ENCODE measurements at places on chromosomes 12 and 14. TPM values are rescaled to one million over a fixed set of nuclear protein-coding genes. Genes with fewer than 3 reads are reported as not detected.
A peak's percentile ranks its signal among the peaks of the same experiment; 100 is the strongest.

- DNase-seq, result no peak
Observed at GRCh38 chr12:64700532-64700931, 58.7 kb downstream of the GNS start.

- no peak for DNase-seq
Observed at GRCh38 chr12:34297126-34297789, 275.0 kb downstream of the ALG10 start.

DNA sequence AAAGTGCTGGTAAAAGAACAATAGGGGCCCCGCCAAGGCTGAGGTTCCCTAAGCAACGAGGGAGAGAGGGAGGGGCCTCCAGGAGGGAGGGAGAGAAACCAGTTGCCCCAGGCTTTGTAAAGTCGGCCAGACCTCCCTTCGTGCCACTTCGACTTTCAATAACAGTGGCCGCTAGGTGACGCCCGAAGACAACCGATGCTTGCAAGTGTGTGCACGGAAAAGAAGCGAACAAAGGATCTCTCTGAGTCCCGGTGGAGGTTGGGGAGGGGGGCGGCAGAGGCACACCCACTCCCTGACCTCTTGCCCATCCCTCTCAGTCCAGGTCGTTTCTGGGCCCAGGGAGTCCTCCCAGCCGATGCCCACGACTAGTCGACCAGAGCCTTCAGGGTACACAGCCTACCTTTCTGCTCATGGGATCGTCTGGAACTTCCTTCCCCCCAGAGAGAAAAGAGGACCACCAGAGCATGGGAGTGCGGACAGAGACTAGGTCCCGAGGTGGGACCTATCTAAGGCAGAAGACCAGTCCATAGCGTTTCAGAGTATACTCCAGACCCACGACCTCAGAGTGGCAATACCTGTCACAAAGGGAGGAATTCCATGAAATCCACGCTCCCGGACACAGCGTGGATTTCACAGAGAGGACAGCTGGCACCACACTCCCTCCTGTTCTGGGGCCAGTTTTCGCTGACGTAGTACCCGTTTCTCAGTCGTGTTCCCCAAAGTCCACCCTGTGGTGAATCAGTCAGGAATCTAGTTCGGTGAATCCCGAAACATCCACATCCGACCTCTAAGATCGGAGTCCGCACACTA is 262.7 kb upstream of the ALG10B start:
- DNase-seq, result no peak

GRCh38 chr12:114405519-114406271 is at the start of gene TBX5:
TSS of gene TBX5 (minus strand) at chr12:114406144. CDS start at chr12:114403898, 2,246 bp downstream.
- DNase-seq, result no peak

DNA sequence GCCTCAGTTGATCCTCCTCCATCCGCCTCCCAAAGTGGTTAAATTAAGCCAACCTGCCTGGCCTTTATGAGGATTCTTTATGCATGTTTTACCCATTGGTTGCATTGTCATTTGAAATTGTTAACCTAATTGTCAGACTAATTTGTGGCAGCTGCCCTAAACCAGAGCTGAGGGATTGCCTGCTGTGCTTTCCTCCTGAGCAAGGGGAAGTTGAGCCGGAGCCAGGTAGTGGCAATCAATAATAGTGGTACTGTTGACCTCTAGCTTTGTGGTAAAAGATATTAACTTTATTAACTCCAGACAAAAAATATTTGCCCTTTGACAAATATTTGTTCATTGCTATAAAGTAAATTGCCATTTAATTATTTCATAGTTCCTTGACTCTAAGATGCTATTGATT is 5.6 kb upstream of the HEBP1 start:
- DNase-seq, result no peak

DNA sequence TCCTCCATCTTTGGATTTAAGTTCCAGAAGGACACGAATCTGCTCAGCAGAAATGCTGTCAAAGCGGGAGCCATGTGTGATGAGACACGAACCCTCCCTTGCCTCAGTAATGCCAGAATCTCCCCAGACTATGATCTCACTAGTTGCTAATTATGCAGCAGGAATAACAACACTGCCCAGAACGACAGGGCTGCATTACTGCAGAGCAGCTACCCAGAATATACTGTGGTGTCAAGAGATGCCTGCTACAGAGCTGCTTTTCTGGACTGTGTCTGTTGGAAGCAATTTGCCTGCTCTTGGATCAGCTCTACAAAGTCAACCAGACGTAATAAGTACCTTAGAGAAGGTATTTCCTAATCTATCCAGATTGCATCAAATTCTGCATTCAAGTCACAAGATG is 5.5 kb downstream of the CSRNP2 start:
- no peak for DNase-seq

- DNase-seq, result peak; percentile 22
Observed at GRCh38 chr14:76644855-76645518, 116.3 kb upstream of the VASH1 start.

GRCh38 chr12:130847112-130847511 is 8.1 kb upstream of the STX2 start:
- no peak for DNase-seq

- DNase-seq, result no peak
Observed at GRCh38 chr14:58747181-58747580, 109.4 kb downstream of the DACT1 start.

DNA sequence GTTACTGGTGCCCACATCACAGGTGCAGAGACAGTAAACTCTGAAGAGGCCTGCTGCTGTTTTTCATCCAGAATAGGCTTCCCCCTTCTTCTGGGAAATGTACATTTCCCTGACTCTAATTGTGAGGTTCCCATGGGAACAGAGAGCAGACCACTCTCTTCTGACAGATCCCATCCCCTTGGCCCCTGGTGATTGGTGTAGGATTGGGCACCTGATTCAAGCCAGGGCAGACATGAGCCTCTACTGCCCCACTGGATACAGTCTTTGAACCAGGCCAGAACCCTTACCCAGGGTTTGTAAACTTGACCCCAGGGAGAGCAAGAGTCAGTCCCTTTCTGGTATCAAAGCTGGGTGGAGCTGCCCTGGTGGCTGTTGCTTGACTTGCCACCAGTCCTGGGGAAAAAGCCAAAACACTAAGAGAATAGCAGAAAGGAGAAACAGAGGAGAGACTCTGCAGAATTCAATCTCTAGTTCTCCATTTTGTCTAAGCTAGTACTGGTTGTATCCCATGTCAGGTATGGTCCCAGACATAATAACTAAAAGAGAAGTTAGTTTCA is 14.8 kb upstream of the NFYB start:
- no peak for DNase-seq

- DNase-seq, result no peak
Observed at GRCh38 chr12:95241761-95242506, 24.3 kb downstream of the VEZT start.

DNA sequence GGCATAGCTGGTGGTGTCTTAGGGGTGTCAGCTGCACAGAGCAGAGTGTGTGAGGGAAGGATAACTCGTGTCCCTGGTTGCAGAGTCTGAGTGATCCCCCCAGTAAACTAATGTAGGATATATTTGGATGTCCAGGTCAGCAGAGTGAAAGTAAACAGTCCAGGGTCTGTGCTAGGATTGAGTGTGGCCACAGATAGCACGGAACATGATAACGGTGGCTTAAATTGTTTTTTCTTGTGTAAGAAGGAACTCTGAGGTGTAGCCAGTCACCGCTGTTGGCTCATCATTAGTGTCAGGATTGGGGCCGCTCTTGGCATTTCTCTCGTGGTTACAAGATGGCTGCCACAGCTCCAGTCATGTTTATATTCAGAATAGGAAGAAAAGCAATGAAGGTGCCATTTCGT is 97.3 kb downstream of the DERA start:
- DNase-seq, result no peak

GRCh38 chr12:28192125-28192524 is 1.9 kb downstream of the CCDC91 start:
- DNase-seq, result no peak

DNA sequence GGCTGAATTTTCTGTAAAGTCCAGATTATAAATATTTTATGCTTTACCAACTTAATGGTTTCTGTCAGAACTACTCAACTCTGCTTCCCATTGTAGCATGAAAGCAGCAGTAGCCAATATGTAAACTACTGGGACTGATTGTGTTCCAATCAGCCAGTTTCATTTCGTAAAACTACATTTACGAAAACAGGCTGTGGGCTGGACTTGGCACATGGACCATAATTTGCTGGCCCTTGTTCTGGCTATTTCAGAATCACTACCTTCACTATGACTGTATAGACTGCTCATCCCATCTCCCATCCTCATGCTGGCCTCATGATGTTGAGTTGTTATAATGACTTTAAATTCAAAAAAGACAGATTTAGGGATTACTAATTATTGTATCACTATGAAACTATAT is 38.7 kb downstream of the FAR2 start:
- no peak for DNase-seq

DNA sequence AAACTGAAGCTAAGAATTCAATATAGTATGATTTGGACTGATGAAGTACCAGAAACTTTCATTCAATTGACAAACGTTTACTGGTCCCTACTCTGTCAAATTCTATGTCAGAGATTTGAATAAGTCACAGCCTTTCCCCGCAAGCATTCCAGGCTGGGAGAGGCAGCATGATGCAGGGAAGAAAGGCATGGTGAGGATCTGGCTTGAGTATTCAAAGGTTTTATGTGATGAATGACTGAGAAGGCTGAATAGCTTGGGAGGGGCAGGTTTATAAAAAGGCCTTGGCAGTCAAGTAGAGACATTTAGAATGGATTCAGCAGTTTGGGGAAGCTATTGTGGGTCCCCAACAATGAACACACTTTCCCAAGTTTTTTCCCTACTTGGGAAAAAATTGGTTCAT is 431.8 kb downstream of the DPF3 start:
- no peak for DNase-seq

- no peak for DNase-seq
Observed at GRCh38 chr14:96011131-96011530, 28.0 kb upstream of the C14orf132 start.

- DNase-seq, result no peak
Observed at GRCh38 chr12:119082016-119082415, 96.7 kb upstream of the HSPB8 start.

GRCh38 chr14:87869619-87870583 is 123.1 kb downstream of the GALC start:
- DNase-seq, result no peak

DNA sequence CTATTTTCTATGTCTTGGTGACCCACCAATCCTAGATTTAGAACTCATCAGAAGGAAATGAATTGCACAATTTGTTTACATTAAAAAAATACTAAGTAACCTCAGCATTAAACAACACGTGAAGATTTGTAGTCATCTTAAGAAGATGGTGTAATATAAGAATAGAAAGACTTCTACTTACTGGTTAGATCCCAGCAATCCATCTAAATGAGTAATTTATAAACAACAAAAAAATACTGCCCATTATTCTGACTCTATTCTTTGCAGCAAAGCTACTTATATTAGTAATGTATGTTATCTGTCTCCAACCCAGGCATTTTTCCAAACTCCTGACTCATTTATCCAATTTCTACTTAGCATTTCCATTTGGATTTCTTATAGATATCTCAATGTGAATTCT is 67.8 kb downstream of the CD163L1 start:
- no peak for DNase-seq

DNA sequence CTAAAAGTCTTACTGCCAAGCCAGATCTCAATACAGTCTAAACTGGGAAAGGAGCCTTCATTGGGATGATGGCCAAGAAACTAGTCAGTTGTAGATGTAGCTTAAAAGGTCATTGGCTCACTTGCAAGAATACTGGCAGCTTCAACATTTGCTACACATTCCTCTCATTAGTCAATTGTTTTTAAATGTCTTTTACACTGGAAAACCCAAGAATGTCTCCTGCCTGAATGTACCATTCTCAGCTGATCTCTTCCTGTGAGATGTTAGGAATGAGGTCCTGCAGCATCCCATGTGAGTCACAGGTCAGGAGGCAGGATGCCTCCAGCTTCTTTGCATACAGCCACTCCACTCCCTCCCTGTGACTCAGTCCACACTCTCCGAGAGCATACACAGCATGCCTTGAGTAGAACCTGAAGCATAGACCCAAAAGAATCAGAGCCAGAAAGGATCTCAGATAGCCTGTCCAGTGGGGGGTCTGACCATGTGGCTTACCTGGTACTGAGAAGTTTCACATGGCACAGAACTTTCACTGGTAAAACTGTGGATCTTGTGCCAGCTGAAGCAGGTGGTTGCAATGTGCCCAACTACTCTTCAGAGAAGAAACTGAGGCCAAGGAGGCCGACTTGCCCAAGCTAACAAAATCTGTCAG is 56.0 kb upstream of the HECTD1 start:
- no peak for DNase-seq

GRCh38 chr14:93003945-93004698 is 81.2 kb downstream of the CHGA start:
- no peak for DNase-seq

GRCh38 chr14:90168425-90169105 is 87.8 kb upstream of the PSMC1 start:
- DNase-seq, result no peak

- DNase-seq, result no peak
Observed at GRCh38 chr14:49424436-49425331, 161.5 kb downstream of the RPS29 start.

DNA sequence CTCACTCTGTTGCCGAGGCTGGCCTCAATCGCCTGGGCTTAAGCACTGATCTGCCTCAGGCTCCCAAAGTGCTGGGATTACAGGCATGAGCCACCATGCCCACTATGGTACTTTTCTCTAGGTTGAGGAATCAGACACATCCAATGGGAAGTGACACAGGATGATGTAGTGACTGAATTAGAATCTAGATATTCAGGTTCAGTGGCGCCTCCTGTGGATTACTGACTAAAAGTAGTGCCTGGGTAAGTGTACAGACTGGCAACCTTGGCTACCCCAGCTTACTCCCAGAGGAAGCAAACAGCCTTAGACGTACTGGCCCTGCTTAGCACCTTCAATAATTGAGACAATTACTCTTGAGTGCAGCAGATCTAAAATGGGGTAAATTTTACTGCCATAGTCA is 22.8 kb downstream of the GALNT8 start:
- DNase-seq, result no peak

DNA sequence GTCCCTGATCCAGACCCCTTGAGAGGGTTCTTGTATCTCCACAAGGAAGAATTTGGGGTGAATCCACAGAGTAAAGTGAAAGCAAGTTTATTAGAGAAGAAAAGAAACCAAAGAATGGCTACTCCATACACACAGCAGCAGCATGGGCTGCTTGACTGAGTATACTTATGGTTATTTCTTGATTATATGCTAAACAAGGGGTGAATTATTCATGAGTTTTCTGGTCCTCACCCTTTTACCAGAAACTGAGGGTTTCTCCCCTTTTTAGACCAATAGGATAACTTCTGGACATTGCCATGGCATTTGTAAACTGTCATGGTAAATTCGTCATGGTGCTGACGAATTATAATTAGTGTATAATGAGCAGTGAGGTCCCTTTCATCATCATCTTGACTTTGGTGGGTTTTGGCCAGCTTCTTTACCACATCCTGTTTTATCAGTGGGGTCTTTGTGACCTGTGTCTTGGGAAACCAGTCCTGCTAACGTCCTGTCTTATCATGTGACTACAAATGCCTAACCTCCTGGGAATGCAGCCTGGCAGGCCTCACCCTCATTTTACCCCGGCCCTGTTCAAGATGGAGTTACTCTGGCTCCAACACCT is 121.9 kb downstream of the SPTSSA start:
- DNase-seq, result no peak

Gene TEAD4
- polyA plus RNA-seq, result 22.9 TPM

Gene KRT2
- polyA plus RNA-seq, result not detected

Gene GOLGA5
- polyA plus RNA-seq, result 40.6 TPM

Gene PELI2
- 21.6 TPM for polyA plus RNA-seq

Gene FAM186B
- 3.9 TPM for polyA plus RNA-seq

Gene LPAR5
- 1.5 TPM for polyA plus RNA-seq

Gene DDN
- polyA plus RNA-seq, result 101 TPM

Gene FUT8
- polyA plus RNA-seq, result 16.6 TPM

Gene VDR
- 3.0 TPM for polyA plus RNA-seq

Gene HOXC13
- polyA plus RNA-seq, result not detected

Gene FOXM1
- 31.6 TPM for polyA plus RNA-seq

Gene ABCC9
- polyA plus RNA-seq, result 23.9 TPM

Gene SYT1
- 19.0 TPM for polyA plus RNA-seq

Data from renal pelvis (tissue), 12 donors.